ENCODE measurements at places on chromosomes 11 and 22.

DNA sequence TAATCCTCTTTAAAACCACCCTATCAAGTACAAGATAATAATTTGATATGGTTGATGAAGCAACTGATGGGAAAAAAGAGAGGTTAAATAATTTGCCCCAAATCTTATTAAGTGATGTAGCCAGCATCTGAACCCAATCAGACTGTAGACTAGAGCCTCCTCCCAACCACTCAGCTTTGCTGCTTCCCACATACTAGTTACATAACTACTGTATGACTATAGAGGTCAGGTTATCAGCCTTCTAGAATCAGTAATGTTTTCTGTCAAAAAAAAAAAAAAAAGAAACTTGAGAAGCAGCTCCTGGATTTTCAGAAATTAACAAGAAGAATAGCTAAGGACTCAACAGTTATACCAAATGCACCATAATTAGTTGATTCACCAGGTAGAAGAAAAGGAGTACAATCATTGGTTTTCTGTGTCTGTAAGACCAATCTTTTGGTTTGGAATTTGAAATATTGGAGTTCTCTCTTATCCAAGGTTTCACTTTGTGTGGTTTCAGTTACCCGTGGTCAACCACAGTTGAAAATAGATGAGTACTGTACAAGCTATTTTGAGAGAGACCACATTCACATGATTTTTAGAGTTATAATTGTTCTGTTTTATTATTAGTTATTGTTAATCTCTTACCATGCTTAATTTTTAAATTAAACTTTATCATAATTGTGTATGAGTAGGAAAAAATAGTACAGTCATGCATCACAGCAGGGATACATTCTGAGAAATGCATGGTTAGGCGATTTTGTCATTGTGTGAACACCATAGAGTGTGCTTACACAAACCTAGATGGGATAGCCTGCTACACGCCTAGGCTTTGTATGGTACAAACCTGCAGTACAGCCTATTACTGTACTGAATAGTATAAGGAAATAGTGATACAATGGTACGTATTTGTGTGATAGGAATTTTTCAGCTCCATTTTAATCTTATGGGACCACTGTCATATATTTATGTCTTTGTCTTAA lies 72.2 kb downstream of the PDHX start:
- no peak for DNase-seq

GRCh38 chr22:46425016-46425415 lies 89.5 kb downstream of the TRMU start:
- DNase-seq, result no peak

- no peak for DNase-seq
Measured at GRCh38 chr11:31822927-31823643, 12.0 kb upstream of the PAX6 start.

GRCh38 chr11:130177782-130178181 lies 18.2 kb downstream of the ST14 start:
- DNase-seq, result no peak

- DNase-seq, result peak; percentile 100
Measured at GRCh38 chr22:23237201-23237798, 57.0 kb downstream of the BCR start.

DNA sequence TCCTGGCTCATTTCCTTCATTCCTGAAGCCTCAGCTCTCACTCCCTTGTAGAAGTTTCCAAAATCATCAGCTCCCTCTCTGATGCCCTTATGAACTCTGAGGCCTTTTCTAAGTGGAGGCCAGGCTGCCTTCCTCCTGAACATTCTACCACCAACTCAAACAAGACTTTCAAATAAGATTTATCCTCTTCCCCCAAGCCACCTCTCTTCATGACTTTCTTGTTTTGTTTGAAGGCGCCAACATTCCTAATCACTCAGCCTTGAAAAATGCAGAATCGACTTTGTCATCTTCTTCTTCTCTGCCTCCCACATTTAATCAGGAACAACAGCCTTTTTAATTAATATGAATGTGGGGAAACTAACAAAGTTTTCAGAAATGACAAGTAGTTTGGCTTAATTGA lies 927.9 kb downstream of the OPCML start:
- no peak for DNase-seq

DNA sequence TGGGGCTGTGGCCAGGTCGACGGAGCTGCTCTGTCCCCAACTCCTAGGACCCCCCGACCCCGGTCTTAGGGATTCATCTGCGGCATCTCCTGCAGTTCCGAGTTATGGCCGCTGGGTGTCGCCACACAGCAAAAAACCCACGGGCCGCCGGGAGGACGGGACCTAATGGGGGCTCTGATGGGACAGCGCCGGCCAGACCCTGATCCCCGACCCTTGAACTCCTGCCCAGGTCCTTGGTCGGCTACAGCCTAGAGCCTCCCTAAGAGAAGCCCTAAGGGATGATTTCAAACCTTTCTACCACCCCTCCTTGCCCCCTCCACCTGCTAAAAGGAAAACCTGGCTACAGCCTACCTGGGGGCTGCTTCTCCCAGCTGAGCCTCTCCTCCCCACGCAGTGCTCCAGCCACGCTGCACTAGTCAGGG lies 30.8 kb upstream of the LRRC10B start:
- DNase-seq, result peak; percentile 74

DNA sequence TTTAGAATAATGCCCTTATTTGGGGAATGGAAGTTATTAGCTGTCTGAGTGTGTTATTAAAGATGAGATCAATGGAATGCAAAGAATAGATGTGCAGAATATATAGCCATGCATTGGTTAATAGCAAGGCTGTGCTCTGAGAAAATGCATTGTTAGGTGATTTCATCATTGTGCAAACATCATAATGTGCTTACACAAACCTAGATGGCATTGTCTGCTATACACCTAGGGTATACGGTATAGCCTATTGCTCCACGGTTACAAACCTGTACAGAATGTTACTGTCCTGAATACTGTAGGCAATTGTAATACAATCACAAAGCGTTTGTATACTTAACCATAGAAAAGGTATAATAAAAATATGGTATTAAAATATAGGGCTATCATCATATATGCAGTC lies 25.5 kb downstream of the SLC5A12 start:
- no peak for DNase-seq

- DNase-seq, result no peak
Measured at GRCh38 chr11:124483422-124483821, 37.9 kb upstream of the OR8B8 start.

DNA sequence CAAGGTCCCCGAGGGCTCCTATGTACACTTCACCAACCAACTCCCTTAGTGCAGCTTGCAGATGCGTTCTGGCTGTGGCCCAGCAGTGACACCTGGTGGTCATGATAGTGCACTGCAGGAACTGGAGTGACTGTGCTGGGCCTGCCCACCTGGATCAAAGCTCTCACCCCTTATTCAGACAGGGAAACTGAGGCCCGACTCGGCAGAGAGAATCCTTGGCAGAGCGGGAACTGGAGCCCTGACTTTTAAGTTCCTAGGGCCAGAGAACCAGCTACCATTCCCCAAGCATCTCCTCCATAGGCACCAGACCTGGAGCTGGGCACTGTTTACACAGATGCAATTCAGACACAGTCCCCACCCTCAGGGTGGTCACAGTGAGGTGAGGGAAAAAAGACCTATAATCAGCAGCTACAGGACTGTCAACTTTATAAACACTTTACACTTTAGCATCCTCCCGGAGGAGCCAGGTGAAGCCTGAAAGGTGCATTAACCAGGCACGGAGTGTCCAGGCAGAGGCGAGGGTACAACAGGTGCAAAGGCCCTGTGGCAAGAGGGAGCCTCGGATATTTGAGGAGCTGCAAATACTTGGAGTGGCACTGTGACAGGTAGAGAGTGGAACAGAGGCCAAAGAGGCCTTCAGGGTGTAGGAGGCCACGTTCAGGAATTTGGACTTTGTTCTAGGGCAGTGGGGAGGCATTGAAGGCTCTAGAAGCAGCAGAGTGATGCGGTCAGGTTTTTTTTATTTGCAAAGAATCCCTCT lies 22.0 kb downstream of the RHBDD3 start:
- peak; percentile 52 for DNase-seq

DNA sequence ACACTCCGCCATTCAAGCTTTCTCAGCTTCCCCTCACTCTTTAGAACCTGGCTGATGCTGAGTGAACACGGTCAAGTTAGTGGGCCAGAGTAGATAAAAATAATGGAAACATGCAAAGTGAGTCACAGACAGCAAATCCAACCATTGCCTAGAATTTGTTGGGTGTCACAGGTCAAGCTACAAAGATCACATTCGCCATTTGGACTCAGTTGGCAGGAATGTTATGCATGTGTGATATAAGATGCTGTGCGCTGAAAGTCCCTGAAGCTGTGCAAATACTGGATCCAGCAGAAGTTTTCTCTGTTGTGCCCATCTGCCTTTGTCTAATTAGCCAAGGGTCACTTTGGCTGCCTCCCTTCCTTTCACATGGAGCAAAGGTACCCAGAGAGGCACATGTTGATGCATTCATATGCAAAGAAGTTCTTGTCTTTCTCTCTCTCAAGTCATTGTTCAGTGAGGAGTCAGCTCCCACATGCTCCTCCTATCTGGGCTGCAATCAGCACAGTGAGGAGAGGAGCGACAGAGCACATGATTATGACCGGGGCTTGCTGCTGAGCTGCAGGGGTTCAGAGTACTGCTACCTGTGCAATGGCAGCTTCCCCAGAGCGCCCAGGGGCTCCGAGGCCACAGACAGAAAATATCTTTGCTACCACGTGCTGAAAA lies 39.7 kb downstream of the FLI1 start:
- DNase-seq, result no peak

GRCh38 chr11:118111019-118111743 lies 24.4 kb upstream of the SMIM35 start:
- no peak for DNase-seq

DNA sequence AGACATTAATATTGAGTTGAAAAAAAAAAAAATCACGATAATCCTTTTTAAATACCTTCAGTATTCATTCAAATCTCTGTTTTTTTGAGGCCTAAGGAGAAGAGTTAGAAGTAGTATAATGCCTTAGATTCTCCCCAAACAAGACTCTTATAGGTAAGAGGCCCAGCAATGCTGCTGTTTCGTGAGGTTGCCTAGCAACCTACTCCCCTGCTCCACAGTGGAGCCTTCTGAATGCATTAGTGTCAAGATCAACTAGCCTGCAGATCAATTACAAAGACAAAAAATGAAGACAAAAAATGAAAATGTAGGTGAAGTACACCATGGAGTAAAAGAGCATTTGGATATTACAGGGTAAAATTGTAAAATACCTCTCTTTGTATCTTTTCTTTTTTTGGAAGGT lies 229.8 kb upstream of the LUZP2 start:
- DNase-seq, result no peak

DNA sequence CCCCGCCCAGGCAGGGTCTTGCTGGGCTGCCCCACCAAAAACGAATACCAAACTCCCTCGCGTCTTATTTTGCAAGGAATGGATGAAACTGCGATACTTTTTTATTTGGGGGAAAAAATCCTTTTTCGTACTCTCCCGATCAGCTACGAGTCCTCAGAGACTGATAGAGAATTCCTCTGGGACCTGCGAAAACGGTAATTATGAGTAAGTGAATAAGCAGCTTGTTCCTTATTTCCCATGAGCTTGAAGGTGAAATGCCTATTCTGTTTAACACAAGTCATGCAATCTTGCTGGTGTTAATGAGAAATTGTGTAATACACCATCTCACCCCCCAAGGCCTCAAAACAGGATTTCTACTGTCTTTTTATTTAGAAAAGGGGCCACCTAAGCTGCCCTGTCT lies 5.5 kb downstream of the GRK3 start:
- DNase-seq, result no peak

GRCh38 chr11:40100162-40100553 lies 1359.3 kb downstream of the LRRC4C start:
- no peak for DNase-seq

DNA sequence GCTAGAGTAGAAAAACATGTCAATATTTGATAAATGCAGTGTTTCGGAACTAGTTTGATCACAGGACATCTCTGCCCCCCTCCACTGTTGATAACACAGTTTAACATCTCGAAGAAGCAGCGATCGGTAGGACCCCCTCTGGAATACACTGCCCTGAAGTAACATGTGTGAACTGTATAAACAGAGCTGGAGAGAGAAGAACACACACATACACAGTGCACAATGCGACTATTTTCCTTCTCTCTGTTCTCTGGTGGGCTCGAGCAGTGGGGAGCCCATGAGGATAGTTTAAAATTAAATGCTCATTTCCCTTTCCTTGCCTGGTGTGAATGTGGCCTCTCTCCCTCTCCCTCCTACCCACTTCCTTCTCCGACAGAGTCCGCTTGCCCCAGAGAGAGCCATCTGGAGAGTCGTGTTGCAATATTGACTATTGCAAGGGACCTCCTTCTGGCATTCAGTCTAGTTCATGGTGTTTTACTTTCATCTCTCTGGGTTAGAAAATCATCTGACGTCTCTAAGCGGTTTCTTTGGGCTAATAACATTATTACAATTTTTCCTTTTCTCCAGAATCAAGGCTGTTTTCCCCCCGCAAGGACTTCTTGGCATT lies 51.6 kb upstream of the BARX2 start:
- peak; percentile 2 for DNase-seq

DNA sequence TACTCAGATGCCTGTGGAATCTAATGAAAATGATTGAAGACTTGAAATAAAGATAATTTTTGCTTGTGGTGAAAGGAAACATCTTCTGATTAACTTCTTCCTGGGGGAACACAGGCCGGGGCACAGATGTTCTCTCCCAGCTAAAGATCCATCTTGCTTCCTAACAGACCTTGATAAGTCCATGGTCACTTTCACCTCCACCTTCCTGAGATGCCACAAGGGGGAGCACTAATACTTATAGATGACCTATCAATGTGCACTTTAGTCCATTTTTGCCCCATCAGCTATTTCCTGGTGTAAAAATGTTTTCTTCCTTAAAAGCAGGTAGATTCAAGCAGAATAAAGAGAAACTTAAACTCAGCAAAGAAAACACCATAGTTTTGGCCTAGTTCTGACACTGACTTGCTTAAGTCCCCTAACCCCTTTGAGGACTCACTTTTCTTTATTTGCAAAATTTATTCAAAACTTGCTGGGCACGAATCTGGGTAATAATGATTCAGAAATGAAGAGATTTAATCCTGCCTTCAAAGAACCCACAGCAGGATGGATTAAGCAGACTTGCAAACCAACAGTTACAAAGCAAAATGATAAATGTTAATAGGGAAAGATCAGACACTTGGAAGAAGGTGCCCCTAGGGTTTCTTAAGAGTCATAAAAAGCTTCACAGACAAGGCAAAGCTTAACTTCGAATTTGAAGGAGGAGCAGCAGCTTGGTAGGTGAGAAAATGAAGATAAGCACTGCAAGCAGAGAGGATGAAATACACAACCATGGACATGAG lies 158.7 kb downstream of the RAB38 start:
- peak; percentile 75 for DNase-seq

DNA sequence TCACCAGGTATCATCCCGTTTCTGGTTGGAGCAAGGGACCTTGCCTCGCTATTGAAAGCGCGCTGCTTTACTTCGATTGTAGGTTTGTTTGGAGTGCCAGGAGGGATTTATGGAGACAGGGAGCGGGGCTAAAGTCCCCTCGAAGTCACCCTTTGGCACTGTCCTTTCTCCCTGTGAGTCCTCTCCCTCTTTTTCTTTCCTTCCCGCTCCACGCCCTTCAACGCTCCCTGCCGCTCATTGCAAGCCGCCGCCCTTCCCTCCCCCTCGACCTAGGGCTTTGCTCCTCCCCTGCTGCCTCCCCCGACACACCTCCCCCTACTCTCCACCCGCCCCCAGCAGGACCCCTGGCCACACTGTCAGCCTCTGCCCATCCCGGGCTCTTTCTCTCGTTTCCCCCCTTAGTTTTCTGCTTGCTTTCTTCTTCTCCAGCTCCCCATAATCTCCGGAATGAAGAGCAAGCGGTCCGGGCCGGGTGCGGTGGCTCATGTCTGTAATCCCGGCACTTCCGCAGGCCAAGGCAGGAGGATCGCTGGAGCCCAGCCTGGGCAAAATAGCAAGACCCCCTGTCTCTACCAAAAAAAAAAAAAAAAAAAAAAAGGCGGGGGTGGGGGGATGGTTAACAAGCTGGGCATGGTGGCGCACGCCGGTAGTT lies 41.0 kb downstream of the AHNAK start:
- no peak for DNase-seq

All from SJCRH30 (cell line).